ENCODE measurements at places on chromosomes 11 and 22.

DNA sequence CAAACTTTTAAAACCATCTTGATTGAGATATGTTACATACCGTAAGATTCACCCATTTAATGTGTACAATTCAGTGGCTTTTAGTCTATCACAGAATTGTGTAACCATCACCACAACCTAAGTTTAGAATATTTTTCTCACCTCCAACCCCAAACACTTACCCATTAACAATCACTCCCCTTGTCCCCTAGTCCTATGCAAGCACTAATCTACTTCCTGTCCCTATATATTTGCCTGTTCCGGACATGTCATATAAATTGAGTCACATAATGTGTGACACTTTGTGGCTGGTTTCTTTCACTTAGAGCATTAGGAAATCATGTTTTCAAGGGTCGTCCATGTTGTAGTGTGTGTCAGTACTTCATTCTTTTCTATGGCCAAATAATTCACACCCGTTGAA lies 38.8 kb downstream of the RASSF10 start:
- DNase-seq: no peak

DNA sequence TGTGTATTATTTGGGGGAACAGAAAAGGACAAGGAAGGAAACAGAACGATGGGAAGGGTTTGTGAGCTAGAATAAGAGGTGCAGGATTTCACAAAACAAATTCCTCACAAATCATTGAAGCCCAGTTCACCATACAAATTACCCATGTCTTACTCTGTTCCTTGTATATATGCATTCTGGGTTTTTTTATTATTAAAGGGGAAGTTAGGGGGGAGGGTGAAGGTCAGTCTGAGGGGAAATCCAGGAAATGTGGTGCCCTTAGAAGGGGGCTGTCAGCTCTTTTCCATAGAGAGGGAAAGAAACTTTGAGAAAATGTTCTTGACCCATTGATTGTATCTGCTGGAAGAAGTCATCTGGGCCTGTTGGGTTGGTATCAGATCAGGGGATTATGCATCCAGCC lies 90.8 kb downstream of the RNF169 start:
- DNase-seq: no peak

DNA sequence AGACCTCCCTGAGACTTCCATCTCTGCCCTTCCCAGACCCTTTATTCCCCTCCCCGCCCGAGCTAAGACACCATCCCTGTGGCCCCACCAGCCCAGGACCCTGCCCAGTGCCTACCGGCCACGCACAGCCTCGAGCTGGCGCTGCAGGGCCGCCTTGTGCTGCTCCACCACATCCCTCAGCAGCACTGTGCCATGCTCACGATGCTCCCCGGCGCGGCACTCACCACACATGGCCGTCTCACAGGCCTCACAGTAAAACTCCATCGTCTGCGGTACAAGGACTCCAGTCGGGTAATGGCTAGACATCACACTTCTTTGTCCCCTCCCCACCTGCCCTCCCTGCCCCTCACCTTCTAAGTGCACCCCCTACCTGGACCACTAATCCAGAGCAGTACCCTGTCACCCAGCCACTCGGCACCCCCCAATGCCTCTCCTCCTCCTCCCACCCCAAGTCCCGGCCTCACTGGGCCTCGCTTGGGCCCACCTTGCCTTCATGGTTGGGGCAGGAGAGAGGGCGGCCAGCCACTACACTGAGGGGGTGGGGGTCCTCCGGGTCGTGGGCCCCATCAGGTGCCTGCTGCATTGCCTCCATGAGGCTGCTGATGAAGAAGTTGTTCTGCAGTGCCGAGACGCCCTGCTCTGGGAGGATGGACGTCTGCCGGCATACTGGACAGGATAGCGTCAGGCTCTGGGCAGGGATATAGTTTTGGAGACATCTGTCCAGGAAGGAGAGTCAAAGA lies 16.0 kb downstream of the TRIM3 start:
- DNase-seq: no peak

DNA sequence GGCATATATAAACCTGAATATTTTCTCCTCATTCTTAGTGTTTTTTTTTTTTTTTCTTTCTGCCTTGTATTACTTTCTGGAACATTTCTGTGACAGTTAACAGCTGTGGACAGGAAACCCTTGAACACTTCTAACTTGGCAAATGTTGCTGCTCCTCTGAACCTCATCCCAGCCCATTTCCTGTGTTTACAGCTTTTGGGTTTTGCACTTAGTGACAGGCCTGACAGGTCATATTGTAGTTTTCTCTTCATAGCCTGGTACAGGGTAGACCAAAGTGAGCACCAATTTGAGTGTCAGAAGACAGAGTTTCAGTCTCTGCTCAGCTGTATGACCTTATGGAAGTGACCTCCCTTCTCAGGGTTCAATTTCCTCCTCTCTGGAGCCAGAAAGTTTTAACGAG lies 91.6 kb downstream of the STIM1 start:
- DNase-seq: peak; percentile 11

DNA sequence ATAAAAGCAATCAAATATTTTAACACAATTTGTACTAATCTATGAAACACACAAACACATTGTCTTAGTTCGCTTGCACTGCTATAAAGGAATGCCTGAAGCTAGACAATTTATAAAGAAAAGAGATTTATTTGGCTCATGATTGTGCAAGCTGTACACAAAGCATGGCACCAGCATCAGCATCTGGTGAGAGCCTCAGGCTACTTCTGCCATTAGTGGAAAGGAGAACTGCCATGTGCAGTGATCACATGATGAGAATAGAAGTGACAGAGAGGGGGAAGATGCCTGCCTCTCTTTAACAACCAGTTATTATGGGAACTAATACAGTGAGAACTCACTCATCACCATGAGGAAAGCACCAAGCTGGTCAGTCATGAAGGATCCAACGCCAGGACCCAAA lies 105.1 kb downstream of the GUCY1A2 start:
- no peak for DNase-seq

- DNase-seq: no peak
Measured at GRCh38 chr11:122307476-122308035, 191.5 kb upstream of the BLID start.

GRCh38 chr11:130121445-130121978 lies 38.1 kb upstream of the ST14 start:
- no peak for DNase-seq

DNA sequence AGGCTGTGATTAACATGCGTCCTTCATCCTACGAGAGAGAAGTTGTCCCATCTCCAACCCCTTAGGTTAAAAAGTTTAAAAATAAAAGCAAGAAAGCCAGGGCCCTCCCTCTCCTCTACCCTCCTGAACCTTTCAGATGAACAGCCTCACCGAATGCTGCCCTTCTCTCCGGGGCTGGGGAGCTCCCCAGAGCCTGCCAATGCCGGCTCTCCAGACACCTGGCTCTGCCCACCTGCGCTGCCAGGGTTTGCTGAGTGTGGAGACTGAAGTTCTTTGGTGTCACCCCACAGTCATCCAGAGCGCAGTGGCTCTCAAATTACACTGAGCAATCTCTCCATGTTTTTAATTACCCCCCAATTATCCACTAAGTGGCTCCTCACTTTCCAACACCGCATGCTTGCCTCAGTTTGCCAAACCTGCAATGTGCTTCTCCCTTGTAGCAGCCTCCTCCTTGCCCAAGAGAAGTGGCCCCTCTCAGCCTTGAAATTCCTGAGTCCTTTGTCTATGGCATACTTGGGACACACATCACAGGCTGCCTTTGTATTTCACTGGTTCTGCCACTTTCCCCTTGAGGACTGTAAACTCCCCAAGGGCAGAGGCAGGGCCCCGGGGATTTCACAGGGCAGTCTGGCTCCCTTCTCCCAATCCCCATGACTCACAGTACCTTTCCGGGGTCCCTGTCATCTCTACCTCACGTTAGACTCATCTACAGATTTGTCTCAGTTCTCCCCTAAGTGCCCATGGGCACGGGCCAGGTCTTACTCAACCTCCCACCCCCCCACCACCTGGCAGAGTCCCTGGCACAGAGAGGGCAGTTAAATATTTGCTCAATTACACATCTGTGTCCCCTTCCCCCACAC lies 2.0 kb downstream of the MYH9 start:
- peak; percentile 62 for DNase-seq

DNA sequence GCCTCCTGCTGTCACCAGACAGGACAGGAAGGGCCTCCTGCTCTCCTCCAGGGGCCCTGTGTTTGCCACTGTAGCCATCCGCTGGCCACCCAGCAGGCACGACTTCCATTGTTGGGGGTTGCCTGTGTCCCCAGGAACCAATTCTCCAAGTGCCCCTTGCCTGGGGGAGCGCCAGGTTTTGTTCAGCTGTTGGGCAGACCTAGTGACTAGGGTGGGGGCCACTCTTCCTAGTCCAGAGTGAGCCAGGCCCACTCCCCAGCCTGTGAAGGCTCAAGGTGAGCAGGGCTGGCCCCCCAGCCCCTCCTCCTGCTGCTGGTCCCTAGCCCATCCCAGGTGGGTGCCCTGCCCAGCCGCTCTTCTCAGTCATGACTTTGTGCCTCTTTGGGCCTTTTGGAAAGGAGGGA lies 30.9 kb downstream of the OSBPL5 start:
- no peak for DNase-seq

DNA sequence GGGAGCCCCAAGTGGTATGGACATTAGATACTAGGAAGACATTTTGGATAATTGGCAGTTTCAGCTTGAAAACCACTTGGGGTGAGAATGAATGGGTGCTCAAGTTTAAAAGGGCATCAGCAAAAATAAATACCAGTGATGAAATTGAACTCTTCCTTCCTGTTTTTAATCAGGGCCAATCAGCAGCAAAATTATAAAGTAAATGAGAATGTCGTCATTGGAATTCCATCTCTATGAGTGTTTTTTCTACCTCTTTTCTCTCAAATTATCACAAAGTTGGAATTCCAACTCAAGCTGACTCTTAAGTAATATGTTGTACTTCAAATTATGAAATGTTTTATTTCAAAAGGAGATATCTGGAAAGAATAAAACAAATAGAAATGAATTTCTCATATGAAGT lies 730.6 kb downstream of the METTL15 start:
- DNase-seq: no peak

DNA sequence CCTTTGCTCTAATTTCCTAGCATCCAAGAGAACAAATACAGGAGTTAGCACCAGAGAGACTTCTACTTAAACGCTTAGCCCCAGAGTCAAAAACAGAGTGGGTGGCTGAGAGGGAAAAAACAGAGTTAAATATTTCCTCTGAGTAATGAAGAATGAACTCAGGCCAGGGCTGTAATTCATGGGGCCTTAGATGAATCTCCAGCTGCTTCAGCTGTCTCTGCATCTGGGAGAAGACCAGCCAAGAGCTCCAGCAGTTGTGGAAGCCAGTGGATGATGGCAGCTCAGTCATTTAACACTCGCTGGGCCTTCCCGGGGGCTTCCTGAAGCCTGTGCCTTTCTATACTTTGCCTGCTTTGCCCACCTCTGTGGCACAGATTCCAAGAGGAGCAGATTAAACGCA lies 5.7 kb upstream of the ADAMTS15 start:
- DNase-seq: no peak

- no peak for DNase-seq
Measured at GRCh38 chr22:48299801-48300200, 1527.9 kb downstream of the BRD1 start.

GRCh38 chr22:32018056-32018455 lies 25.0 kb upstream of the SLC5A1 start:
- DNase-seq: no peak

DNA sequence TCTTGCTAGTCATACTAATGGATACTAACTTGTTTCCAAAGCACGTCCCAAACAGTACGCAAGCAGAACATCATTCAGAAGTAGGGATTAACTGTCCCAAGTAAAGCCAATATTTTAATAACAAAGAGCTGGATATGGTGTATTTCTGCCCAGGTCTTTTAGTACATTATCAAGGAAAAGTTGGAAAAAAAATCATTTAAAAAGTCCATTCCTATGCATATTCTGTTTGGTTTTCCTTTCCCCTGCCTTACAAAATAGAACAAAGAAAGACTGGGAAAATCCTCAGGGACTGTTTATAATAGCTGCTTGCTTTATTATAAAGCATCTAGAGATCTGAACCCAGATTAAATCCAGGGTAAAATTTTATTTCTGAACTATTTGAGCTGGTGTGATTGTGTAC lies 83.9 kb downstream of the UVRAG start:
- DNase-seq: no peak

DNA sequence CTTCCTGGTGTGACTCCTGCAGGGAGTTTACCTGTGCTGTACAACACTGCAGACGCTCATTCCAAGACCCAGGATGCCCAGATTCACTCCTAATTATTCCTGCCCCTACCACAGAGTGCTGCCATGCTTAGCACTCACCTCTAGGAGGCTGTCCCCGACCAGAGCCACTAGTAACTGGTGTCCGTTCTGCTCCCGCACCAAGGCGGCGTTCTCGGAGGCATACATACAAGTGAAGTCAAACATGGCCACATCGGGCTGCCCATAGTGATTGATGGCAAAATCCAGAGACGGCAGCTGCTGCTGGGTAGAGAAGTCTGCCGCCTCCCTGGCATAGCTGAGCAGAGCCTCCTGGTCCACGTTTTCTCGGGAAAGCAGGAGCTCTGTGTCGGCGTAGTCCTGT lies 122.3 kb upstream of the BID start:
- no peak for DNase-seq

- DNase-seq: no peak
Measured at GRCh38 chr11:69080257-69080995, 31.7 kb downstream of the TPCN2 start.
